ENCODE measurements at places on chromosomes 13 and 19.

DNA sequence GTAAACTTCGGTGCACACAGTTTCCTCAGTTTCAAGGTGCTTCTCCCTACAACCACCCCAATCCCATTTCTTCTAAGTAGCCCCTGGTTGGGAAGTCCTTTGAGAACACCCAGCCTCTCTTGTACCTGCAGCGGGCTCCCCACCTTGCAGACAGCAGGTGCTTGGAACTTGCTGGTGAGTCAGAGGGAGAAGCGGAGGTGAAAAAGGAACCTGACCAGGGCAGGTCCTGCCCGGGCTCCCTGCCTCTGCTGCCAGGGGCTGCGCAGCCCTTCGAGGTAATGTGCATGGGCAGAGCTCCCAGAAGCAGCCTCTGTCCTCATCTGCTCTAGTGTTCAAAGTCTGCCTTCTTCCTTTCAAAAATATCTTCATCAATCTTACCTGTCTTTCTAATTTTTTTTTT, 274.0 kb upstream of the SOX1 start:
- no peak for DNase-seq

DNA sequence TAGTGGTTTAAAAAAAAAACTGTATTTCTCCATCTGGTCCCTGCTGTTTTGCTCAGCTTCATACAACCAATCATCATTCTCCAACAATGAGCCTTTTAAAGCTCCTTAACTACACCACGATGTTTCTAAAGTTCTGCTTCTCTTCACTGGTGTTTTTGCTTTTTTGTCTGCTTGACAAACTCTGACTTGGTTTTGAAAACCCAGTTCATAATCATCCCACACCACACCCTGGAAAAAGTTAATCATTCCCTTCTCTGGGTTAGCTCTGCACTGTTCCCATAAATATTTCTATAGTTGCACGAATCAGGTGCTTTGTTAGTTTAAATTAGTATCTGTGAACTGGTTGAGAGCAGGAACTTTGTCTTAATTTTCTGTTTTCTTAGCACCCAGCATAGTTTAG, 217.1 kb downstream of the ENOX1 start:
- DNase-seq, result no peak

DNA sequence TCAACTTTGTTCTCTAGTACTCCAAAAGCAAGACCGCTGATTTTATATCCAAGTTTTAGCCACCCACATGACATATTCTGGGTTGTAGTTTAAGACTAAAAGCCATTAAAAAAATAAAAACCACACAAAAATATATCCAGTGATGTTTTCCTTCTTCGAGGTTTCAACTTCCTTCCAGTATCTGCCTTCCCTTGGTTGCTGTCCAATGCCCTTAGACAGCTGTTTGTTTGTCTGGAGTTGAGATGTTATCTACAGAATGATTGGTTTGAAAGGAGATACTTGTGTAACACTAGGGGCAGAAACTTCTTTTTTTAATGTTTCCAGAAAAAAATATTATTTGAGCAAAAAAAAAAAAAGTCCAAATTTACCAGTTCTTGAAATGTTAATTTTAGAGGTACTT, 591.5 kb upstream of the PCDH9 start:
- no peak for DNase-seq

- DNase-seq, result no peak
These were observed 331.0 kb downstream of the DNAJC15 start for GRCh38 chr13:43354153-43354945.

DNA sequence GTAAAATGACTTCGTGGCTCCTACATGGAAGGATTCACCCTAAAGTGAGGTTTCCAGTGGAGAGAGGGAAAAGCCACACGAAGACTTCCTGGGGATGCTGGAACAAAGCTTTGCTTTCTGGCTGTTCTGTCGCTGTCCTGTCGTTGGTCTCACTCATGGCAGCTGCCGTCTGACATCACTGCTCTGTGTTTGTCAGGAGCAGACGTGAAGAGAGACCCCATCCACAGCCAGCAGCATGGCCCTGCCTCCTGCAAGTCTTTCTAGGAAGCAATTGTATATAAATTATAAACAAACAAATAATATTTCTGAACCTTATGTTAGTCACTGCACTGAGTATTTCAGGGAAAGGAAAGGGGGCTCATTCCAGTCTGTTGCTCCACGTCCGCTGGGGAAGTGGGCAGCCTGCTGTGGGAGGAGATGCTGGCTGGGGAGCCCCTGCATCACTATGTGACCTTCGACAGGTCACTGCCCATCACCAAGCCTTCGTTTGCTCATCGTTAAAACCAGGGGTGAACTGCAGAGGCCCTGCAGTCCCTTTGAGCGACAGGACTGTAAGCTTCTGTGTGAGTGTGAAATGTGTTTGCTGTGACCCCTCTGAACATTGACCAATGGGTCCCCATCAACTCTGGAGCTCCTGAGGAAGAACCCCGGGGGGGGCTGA, 151.0 kb downstream of the DCT start:
- no peak for DNase-seq

DNA sequence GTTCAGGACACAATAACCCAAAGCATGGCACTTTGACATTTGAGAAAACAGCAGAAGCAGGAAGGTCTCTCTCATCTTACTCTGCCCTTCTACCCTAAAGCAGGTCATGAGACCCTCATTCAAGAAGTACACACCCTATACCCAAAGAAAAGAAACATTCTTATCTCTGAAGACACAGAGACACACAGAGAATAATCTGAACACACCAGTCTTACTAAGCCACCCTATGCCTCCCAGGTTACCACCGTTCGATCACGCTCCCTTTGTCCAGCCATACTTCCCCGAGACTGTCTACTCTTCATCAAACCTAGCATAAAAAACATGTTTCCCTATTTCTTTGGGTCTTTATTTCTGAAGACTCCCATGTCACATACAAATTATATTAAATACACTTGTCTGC, 66.5 kb upstream of the ANKRD10 start:
- no peak for DNase-seq

DNA sequence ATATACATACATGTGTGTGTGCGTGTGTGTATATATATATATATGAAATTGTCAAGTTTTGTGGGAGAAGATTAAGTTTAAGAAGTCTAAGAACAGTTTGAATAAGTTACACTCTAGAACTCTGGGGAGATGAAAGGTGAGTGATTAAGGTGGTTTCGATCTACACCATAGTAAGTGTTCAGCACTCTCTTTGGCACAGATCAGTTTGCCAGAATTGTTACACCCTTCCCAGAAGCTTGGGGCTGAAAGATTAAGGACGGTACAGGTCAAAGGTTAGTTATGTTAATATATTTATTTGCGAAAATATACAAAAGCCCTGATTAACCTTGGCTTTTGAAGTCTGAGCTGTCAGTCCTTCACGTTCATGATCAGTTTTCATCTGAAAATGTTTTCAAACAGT, 309.1 kb downstream of the KLF5 start:
- DNase-seq, result no peak

DNA sequence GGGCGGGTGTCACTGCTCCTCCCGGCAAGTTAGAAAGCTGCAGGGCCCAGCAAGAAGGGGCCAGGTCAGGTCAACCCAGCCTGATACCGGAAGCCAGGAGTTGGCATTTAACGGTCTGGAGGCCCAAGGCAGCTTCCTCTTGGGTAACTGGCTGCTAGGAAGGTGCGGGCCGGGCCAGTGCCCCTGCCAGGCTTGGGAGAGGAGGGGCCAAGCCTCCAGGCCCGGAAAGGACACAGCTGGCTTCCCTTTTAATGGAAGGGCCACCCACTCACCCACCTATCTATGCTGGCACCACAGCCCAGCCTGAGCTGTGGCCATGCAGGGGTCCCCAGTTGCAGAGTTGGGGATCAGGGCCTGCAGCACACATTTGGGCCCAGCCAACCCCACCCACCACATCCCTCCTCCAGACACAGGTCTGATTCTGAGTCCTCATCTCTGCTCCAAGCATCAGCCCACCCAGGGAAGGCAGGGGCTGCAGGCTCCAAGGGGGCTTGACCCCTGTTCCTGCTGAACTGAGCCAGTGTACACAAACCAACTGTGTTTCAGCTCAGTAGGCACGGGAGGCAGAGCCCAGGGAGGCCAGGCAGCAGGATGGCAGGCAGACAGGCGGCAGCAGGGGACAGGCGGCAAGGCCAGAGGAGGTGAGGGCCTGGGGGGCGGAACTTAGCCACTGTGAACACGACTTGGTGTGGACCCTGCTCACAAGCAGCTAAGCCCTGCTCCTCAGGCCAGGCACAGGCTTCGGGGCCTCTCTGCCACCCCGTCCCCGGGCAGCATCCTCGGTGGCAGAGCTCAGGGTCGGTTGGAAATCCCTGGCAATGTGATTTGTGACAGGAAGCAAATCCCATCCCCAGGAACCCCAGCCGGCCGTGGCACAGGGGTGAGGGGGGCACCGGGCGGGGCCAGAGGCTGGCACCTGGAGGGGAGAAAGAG, 40.8 kb downstream of the ZSWIM4 start:
- no peak for DNase-seq

DNA sequence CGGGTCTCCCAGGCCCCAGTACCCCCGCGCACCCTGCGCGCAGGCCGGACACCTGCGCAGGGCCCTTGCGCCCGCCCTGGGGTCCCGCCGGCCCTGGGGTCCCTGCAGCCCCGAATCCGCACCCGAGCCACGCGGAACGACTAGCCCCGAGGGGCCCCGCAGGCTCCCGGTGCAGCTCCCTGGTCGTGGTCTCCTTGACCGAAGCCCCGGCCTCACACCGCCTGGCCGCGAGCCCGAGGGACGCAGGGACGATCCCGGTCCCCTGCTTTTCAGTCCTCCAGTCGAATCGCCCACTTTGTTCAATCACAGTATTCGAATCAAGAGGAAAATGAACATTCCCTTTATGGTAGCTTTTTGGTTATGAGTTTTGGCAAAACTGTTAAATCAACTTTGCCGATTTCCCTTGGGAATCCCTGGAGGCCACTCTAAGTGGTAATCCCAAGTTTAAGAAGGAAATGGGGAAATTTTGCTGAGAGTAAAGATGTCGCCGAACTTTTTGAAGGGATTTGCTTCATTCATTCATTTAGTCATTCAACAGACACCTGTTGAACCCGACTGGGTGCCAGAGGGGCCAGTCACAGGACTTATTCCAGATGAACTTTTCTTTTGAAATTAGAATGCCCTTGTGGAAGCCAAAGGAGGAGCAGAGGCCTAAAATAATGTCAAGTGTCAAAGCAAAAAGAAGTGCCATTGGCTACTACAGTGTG, 75.0 kb downstream of the ZIC5 start:
- no peak for DNase-seq

- no peak for DNase-seq
These were observed 239.6 kb downstream of the TSHZ3 start for GRCh38 chr19:31109636-31110035.

DNA sequence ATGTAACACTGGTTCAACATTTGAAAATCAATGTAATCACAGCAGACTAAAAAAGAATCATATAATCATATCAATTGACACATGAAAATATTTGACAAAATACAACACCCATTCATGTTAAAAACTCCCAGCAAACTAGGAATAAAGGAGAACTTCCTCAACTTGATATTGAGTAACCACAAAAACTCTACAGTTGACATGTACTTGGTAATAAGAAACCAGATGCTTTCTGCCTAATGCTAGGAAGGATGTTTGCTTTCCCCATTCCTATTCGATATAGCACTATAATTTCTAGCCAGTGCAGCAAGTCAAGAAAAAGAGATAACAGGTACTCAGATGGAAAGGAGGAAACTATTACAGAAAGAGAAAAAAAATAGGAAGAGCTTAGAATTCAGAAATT, 26.9 kb downstream of the UFM1 start:
- no peak for DNase-seq

- DNase-seq, result no peak
These were observed 272.0 kb downstream of the UQCRFS1 start for GRCh38 chr19:28940751-28941500.

GRCh38 chr13:113050734-113051431, 54.7 kb upstream of the F7 start:
- no peak for DNase-seq

GRCh38 chr13:76129305-76130000, 493.3 kb downstream of the LMO7 start:
- no peak for DNase-seq

DNA sequence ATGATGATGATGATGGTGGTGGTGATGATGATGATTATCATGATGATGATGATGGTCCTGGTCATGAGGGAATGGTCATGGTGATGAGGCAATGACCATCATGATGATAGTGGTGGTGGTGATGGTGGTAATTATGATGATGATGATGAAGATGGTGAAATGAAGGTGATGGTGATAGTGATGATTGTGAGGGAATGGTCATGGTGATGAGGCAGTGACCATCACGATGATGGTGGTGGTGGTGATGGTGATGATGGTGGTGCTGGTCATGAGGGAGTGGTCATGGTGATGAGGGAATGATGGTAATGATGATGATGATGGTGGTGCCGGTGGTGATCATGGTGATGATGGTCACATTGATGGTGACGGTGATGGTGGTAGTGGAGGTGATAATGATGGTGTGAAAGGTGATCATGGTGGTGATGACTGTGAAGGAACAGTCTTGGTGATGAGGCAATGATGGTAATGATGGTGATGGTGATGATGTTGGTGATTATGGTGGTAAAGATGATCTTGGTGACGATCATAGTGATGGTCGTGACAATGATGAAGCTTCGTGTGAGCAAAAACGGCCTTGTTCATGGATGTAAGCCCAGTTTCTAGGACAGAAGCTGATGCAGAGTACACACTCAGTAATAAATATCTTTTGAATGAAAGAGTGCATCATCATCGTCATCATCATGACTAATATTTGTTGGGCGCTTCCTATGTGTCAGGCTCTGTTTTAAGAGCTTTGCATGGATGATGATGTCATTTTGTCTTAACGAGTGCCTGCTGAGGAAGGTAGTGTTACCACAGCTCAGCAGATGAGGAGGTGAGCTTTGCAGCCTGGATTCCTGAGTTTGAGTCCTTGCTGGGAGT, 17.3 kb downstream of the SBK2 start:
- no peak for DNase-seq

GRCh38 chr13:34883396-34883795, 58.7 kb upstream of the NBEA start:
- DNase-seq, result no peak

DNA sequence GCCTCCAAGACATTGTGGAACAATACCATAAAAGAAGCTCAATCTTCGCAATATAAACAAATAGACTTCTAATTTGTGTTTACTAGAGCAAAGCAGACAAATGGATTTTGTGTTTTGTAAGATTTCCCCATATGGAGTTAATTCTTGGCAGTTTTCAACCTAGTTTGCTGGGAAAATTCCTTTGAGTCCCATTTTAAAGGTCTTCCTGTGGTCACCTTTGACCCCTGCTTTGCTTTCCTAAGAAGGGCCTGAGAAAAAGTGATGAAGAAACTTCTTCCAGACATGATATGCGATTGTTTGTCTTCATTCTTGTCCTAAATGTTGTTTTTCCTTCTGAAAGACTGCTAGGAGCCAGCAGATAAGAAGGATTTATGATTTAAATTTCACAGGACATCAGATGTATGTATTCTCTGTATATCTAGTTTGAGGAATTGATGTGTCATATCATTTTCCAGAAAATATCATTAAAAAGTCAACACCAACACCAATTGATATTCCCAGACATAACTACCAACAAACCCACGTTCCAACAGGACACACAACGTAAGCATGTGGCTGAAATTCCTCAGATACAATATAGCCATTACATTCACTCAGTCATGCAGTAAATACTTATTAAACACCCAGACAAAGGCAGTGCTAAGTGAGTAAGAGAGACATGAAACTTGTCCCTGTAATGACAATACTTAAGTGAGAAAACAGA, 276.4 kb downstream of the LHFPL6 start:
- no peak for DNase-seq
